ENCODE measurements at places on chromosomes 11 and 22. TPM values are rescaled to one million over a fixed set of nuclear protein-coding genes. Genes with fewer than 3 reads are reported as not detected.

Gene PDGFD
- 37.6 TPM for total RNA-seq

DNA sequence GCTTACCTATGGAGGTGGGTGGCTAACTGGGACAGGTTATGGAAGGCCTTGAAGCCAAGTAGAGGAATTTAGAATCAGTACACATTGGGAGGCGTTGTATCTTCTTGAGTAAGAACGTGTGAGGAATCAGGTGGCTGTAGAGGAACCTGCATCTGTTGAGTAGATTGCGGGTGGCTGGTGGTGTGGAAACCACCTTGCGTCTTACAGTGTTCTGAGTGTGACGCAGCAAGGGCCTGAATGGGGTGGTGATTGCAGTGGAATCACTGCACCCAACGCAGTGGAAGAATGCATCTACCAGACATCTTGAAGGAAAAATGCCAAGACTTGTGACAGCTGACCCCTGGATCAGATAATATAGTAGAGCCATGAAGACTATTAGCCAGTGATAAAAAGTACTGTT, 110.8 kb upstream of the NNMT start:
- DNase-seq = no peak

GRCh38 chr11:9574622-9575259, 1.3 kb downstream of the WEE1 start:
- no peak for DNase-seq

DNA sequence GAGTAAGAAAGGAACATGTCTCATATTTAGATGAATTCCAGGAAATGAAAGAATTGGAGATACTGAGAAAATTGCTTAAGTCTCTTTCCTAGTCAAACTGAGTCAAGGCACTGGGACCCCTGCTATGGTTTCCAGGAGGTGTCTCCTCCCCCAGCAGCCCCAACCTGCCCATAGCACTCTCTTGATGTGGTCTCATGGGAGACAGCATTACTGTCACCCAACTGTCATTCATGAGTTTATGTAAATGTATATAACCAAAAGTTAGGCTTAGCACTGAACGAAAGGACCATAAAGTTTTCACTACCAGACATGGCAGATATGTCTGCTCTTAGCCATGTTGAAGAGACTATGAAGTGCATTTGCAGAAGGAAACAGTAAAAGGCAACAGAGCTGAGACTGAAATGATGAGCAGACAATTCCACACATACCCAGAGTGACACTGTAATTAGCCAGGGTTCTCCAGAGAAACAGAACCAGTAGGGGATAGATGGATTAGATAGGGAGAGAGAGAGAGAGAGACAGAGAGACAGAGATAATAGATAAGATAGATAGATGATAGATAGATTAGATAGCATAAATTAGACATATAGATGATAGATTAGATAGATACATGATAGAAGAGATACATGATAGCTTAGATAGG, 328.1 kb downstream of the BRD1 start:
- DNase-seq = no peak

Data from mucosa of gallbladder (tissue), 1 donor.